ENCODE measurements at places on chromosomes 4 and X.

GRCh38 chr4:48360285-48361011 is 19.1 kb downstream of the SLAIN2 start:
- no peak for DNase-seq

GRCh38 chrX:80792205-80792604 is 17.5 kb downstream of the BRWD3 start:
- DNase-seq = no peak

GRCh38 chr4:2243681-2244380 is 1.9 kb upstream of the HAUS3 start:
- DNase-seq = no peak

DNA sequence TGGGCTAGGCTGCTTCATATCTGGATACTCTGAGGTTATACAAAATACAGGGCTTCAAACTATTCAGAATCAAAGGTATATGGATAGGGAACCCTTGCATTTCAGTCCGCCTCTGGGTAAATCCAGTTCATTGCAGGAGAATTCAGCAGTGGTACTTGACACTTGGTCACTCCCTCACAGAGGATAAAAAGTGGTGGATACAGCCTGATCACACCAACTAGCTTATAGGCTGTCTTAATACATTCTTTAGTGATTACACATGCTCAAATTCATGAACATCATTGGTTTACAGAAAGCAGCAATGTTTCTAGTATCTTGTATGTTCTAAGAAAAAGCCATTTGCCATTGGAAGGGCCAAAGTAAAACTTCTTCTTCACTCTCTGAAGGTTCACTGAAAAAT is 104.8 kb upstream of the PDE5A start:
- DNase-seq = no peak

- no peak for DNase-seq
These were observed 72.9 kb downstream of the ADAMTS3 start for GRCh38 chr4:72496119-72496518.

- DNase-seq = no peak
These were observed 54.7 kb upstream of the FAM9C start for GRCh38 chrX:13099121-13099520.

DNA sequence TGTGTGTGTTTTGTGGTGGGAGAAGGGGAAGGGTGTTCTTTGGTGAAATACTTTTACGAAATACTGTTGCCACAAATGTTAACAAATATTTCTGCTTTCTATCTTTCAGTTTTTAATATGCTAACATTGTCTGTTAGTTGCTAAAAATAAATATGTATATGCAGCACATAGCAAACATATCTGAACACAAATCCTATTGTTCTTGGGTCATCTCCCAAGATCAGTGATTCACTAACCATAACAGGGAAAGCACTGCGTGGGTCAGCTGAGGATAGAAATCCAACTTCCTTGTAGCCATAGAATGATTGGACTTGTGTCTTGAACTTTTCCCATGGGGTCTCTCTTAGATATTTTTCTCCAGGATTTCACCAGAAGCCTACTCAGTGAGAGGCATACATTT is 250.3 kb upstream of the FAM47A start:
- no peak for DNase-seq

GRCh38 chrX:30597216-30598012 is 19.8 kb upstream of the TASL start:
- DNase-seq = no peak

- DNase-seq = no peak
These were observed 48.4 kb upstream of the SLC7A3 start for GRCh38 chrX:70979136-70979762.

GRCh38 chrX:102711872-102712215 is 404 bp upstream of the GPRASP2 start:
- no peak for DNase-seq

DNA sequence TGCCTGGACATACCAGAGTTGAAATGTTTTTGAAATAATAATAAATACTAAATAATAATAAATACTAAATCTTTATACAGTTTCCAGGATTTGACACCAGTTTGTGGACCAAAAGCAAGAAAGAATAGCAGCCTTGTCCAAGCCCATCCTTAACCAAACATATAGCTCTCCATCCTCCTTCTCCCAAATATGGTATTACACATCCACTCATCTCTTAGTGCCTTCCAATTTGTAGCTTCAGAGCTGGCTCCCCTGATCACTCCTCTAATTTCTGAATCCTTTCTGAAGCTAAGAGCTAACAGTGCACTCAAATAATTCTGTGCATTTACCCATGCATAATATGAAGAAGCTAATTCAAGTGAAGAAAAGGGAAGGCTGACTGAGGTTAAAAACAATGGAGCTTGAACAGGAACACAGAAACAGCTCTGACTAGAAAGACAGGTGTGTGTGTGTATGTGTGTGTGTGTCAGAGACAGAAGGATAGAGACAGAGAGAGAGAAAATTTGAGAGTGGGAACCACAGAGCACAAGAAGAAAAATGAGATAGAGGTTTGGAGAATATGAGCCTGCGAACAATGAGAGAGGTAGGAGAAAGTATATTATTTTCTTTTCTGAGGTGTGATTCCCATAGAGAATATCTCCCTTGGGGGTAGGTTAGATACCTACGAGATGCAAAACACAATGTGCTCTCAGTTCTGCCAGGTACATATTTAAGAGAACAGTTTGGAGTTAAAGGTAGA is 123.5 kb downstream of the CAMK2D start:
- DNase-seq = no peak

GRCh38 chrX:121093011-121093410 is 45.6 kb downstream of the GLUD2 start:
- DNase-seq = no peak

GRCh38 chrX:2697741-2698299 is 6.7 kb downstream of the CD99 start:
- no peak for DNase-seq

- no peak for DNase-seq
These were observed 19.5 kb upstream of the TMEM154 start for GRCh38 chr4:152699313-152699712.

DNA sequence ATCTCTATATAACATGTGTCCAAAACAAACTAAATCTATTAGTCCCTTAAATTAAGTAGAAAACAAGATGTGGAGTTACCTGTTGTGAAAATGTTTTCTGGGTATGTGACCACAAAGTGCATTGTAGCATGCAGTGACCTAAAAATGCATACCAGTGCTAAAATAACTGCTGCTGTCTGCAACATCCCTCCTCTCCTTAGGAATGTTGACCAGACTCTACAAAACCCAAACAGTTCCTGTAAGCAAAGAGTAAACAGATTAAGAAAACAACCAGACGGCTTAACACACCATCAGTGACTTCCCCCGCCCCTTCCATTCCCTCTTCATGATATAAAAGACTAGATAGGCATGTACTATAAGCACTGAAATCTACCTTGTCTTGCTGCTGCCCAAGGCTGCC is 15.8 kb upstream of the RAB33B start:
- no peak for DNase-seq

GRCh38 chr4:6124386-6125102 is 75.8 kb downstream of the JAKMIP1 start:
- no peak for DNase-seq

- DNase-seq = peak; percentile 46
These were observed 373.4 kb downstream of the PDGFC start for GRCh38 chr4:156598138-156598681.

DNA sequence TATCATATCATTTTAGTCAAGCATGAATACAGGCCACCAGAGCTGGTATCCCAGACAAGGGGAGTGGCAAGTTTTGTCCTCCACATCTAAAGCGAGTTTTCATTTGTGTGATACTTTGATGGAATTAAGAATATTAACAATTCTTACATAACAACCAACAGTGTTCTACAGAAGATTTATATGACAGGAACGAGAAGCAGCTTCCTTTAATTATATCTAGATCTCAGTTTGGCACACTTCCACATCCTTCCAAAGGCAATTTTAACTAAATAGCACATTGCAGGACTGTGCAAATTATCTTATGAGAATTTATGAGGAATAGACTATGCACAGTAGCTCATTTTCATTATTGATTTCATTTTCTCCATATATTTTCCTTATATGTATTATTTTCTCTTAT is 121.2 kb upstream of the GUCY1A1 start:
- DNase-seq = no peak

DNA sequence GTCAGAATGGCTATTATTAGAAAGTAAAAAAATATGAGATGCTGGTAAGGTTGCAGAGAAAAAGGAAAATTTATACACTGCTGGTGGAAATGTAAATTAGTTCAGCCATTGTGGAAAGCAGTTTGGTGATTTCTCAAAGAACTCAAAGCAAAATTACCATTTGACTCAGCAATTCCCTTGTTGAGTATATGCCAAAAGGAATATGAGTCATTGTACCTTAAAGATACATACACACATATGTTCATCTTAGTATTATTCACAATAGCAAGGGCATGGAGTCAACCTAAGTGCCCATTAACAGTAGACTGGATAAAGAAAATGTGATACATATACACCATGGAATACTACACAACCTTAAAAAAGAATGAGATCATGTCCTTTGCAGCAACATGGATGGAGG is 148.2 kb downstream of the COMMD8 start:
- no peak for DNase-seq

DNA sequence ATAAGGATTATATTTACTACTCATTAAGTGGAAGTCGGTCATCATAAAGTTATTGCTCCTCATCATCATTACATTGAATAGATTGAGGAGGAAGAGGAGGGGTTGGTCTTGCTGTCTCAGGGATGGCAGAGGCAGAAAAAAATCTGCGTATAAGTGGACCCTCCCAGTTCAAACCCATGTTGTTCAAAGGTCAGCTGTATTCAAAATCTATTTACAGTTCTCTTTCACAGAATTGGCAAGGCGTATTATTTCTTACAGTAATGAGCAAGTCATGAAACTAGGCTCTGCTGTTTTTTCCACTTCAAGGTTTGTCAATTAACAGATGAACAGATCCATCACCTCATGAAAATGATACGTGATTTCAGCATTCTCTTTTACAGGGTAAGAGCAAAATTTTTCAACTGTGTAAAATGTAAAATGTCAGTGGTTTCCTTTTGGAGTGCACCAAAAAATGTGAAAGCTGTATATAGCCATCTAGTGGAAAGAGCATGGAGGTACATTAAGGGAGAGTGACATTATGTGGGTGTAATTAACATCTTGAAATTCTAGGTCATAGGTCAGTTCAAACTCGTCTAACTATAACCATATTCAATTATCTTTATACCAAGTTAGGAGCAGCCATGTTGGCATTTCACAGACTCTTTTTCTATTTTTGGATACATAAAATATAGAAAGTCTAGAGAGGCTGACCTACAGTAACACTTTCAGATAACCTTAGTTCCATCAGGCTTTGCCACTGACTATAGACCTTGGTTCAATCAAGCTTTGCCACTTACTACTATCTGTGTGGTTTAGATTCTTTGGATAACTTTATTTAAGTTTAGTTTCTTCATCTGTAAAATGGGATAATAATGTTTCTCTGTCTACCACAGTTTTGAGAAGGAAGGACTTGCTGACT is 30.1 kb downstream of the NEIL3 start:
- DNase-seq = no peak

DNA sequence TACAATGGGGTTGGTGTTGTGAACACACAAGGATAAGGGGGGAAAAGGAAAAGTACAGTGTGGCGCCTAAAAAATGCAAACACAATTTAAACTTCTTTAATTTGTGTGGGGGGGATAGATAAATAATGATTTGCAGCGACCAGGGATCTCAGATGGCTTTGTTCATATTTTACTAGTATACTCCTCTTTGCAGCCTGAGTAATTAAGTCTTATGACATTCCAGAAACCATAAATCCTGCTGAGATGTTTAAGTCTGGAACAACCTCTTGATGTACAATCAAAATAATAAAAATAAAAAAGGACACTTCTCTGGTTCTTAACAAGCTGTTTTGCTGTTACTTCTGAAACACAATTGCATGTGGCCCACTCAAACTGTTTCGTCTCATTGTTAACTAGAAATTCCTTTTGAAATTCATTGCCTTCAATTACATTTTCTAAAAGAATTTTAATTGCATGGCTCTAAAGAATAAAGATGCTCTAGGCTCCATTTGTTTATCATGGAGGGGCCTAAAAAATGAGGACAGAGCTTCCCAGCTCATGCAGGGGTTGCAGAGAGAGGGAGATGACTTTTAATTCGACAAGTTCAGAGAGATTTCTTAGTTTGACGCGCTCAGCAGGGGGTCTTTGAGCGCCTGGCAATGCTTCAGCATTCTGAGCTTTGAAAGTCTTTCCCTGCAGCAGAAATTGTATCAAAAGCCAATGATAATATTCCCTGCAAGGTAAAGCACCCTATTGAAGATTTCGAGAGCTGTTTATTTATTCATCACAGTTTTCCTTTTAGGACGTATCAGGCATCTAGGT is 892.4 kb upstream of the TENM3 start:
- no peak for DNase-seq

GRCh38 chr4:55543858-55544257 is 2.9 kb downstream of the CLOCK start:
- peak; percentile 37 for DNase-seq

DNA sequence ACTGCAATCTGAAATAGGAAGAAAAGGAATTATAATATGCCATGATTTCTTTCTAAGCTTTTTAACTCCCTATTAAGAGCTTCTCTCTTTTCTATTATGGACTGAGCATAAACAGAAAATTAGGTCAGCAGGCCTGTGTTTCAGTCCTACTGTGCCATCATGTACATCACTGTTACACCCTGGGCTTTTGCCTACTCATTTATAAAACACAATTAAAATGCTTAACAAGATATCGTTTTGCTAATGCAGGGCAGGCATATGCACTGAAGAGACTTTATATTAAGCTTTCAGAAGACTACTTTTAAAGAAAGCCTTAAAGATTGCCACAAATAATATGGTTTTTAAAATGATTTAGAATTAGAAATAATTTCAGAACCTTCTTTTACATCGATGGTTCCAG is 828 bp upstream of the BBS12 start:
- no peak for DNase-seq
